Activated CD4-positive, alpha-beta T cell treated with anti-CD3 and anti-CD28 coated beads, Interleukin-2, amount 50 U/mL, for 4 hours (primary cell): ENCODE measurements at places on chromosomes 2 and 18.

DNA sequence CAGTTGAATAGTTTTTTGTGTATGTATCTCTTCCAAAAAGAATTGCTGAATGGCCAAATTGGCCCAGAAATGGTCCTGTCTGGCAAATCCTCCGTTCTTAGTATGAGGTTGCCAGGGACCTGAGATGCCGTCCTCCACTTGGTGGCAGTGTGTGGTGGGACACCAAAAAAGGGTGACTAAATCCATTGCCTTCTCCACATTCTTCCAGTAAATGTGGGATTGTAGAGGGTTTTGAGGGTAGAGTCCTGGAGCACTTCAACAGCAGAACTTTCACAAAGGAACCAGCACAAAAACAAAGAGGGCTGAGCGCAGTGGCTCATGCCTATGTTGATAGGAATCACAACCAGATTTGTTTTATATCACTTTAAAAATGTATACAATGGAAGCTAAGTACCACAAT is 199.9 kb downstream of the BCL2 start:
- DNase-seq: peak; percentile 15

DNA sequence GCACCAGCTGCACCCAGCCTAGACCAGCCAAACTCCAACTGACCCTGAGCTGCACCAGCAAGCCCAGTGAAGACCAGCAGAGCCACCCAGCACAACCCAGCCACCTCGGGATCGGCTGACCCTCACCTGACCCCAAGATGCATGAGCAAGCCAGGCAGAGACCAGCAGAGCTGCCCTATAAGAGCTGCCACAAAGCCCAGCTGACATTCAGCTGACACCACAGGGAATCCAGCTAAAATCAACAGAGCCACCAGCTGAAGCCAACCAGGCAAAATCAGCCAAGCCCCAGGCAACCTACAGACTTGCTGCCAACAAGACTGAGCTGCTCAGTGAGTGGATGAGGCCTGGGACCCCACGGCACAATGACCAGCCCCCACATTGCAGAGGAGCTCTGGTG is 54.6 kb downstream of the CYP27C1 start:
- no peak for DNase-seq

GRCh38 chr2:42196403-42197267 is 27.5 kb downstream of the EML4 start:
- DNase-seq: peak; percentile 28

GRCh38 chr2:69061525-69061924 is 48.5 kb downstream of the ANTXR1 start:
- DNase-seq: no peak

- no peak for DNase-seq
Observed at GRCh38 chr2:19682493-19682892, 219.3 kb downstream of the TTC32 start.
